ENCODE measurements at places on chromosomes 13 and 19.

DNA sequence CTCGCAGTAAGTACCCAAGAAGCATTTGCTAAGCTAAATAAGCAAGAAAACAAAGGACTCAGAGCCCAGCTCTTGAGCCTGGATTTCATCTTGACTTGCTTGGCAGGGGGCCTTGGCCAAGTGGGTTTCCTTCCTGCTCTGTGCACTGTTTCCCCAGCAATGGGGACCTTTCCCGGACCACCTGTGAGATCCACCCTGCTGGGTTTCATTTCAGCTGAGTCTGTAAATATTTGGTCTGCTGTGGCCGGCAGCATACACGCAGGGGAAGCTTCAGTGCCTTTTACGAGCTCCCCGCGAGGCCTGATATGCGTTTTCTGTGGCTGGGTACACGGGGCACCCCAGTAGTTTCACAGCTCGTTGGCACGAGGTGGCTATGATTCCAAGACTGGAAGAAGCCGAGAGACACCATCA is 12.4 kb upstream of the TINCR start:
- no peak for DNase-seq

GRCh38 chr19:3392480-3392879 is 26.1 kb downstream of the NFIC start:
- no peak for DNase-seq

- peak; percentile 33 for DNase-seq
Measured at GRCh38 chr19:2049741-2050348, 1.2 kb downstream of the MKNK2 start.

GRCh38 chr13:33918199-33918932 is 100.4 kb downstream of the RFC3 start:
- no peak for DNase-seq

DNA sequence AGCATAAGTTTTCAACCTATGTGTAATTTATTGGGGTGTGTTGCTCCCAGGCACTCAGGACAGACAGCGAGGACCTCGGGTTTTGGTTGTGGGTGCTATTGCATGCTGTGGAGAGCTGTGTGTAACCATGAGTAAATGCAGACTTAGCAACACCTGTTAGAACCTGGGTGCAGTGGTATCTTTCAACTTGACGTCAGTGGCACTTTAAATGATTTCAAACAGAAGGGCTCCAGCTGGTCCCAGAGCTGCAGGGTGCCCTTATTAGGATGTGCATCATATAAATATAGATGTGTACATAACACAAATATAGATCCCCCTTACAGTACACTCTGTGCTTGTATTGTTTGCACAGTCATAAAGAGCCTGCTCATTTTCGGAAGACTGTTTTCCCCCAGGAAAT is 228.3 kb upstream of the IRS2 start:
- no peak for DNase-seq

DNA sequence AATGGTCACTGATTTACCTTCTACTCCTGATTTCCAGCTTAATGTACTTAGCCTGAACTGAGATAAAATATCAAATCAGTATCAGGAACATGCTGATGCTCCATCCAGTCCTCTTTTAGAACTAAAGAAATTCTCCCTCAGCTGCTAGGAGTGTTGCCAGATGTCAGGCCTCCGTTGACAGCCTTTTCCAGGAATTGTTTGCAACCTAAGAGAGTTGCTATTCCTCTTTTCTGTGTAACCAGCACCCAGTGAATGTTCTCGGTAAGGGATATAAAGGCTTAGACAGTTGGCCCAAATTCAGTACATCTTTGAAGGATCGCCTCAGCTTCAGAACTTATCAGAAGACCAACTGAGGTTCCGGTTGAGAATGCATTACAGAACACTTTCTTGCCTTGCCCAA is 559.0 kb downstream of the PCDH17 start:
- no peak for DNase-seq

GRCh38 chr19:40625406-40626120 is 24.4 kb downstream of the LTBP4 start:
- no peak for DNase-seq

Measured in activated gamma-delta T cell treated with anti-CD3 and anti-CD28 coated beads, Interleukin-2, amount 50 U/mL, for 16 hours (primary cell).